Muscle of leg (tissue), 16 donors: ENCODE measurements at places on chromosomes 7 and 10. TPM values are rescaled to one million over a fixed set of nuclear protein-coding genes. Genes with fewer than 3 reads are reported as not detected.

- no peak for DNase-seq
Measured at GRCh38 chr7:98470485-98471240, 69.8 kb upstream of the BAIAP2L1 start.

GRCh38 chr10:34172936-34173533 is 642.1 kb downstream of the PARD3 start:
- DNase-seq, result no peak

GRCh38 chr7:27169658-27170425 is 4.3 kb downstream of the HOXA10 start:
- peak; percentile 71 for DNase-seq

- DNase-seq, result peak; percentile 72
Measured at GRCh38 chr10:97371696-97372095, 29.4 kb downstream of the RRP12 start.

- DNase-seq, result no peak
Measured at GRCh38 chr10:34722404-34722803, 92.7 kb downstream of the PARD3 start.

DNA sequence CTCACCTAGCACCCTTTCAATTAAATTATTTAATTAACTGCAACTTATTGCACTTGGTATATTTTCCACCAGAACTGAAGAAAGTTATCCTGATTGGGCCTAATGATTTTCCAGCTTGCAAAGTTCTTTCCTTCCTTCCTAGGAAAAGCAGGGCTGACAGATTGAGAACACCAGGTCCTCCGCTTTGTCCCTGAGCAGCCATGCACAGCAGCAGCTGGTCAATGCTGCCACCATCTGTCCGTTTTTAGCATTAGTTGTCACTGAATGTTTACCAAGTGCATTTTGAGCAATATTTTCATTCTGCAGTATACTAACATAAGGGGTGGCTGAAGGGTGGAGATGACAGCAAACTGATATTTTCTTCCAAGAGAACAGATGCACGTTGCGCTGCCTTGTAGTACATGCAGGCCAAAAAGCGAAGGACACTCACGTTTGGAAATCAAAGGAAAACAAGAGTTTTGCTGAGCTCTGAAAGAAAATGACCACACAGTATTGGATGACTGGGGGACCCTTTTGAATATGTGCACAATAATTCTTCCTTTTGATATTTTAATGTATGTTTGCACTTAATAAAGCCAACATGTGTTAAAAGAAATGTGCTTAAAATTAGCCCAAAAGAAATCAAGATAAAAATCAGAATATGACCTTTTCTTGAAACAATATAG is 248.8 kb upstream of the PTN start:
- peak; percentile 88 for DNase-seq

DNA sequence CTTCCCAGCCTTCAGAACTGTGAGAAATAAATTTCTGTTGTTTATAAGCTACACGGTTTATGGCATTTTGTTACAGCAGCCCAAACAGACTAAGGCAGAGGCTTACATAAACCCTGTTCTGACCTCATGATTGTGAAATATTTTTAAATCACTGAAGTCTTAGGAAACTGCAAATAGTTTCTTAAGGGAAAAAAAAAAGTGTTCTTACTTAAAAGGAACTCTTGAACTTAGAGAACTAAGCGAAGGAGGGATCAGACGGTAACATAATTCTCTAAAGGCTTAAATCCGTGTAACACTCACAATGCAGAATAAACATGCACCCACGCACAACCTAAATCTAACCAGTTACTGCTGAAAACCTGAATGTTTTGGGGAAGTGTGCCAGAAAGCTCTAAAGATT is 749.1 kb upstream of the LRRTM3 start:
- DNase-seq, result peak; percentile 73

DNA sequence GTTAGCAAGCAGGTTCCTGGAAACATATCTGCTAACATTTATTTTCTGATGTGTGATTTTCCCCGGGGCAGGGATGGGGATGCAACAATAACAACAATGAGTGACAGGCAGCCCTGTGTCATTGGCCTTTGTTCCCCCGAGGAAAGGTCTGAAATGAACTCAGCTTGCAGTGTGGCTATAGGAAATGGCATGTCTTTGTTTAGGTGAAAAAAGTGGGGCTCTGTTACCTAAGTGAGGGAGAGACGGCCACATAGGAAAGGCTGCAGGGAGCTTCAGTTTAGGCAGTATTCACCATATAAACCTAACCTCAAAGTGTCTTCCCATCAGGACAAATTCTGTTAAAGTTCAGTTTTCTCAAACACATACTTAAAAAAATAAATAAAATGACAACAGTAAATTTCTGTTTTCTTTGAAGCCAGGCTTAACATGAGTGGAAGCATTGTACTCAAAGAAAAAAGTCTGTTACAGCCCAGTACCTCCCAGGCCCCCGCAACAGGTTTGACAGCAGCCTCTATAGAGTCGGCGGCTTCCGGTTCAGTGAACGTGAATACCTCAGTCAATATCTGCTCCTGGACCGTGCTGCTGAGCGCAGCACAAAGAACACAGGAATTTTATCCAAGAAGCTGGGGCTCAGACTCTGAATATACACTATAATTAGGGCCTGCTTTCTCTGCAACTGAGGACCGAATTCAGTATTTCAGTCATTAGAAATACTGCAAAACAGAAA is 168.3 kb downstream of the GLI3 start:
- DNase-seq, result no peak

GRCh38 chr10:132737390-132738048 is 48.4 kb downstream of the NKX6-2 start:
- DNase-seq, result no peak

DNA sequence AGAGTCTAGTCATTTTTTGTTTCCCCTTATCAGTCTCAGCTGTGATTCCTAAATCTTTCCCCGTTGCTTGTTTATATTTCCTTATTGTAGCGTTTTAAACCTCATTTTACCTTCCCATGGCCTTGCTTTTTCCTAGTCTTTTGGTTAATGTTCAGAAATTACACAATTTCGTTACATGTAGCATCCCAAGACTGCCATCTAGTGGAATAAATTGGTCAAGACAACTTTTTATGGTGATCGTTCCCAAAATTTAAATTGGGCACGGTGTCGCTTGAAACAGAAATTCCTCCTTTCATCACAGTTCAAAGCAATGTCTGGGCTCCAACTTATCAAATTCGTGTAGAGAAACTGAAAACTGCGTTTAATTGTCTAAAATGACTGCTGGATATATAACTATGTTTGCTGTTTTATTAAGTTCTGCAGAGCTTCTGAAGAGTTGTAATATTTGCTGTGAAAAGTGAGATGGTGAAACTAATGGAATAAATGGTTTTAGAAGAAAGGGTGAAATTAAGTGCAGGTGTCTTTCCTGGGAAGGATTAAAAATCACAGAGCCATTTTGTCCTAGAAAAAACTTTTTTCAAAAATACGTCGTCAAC is 370.2 kb downstream of the PHF14 start:
- peak; percentile 63 for DNase-seq

- no peak for DNase-seq
Measured at GRCh38 chr7:44290252-44290620, 35.2 kb downstream of the CAMK2B start.

GRCh38 chr7:111232249-111233084 is 141.5 kb downstream of the LRRN3 start:
- DNase-seq, result no peak

DNA sequence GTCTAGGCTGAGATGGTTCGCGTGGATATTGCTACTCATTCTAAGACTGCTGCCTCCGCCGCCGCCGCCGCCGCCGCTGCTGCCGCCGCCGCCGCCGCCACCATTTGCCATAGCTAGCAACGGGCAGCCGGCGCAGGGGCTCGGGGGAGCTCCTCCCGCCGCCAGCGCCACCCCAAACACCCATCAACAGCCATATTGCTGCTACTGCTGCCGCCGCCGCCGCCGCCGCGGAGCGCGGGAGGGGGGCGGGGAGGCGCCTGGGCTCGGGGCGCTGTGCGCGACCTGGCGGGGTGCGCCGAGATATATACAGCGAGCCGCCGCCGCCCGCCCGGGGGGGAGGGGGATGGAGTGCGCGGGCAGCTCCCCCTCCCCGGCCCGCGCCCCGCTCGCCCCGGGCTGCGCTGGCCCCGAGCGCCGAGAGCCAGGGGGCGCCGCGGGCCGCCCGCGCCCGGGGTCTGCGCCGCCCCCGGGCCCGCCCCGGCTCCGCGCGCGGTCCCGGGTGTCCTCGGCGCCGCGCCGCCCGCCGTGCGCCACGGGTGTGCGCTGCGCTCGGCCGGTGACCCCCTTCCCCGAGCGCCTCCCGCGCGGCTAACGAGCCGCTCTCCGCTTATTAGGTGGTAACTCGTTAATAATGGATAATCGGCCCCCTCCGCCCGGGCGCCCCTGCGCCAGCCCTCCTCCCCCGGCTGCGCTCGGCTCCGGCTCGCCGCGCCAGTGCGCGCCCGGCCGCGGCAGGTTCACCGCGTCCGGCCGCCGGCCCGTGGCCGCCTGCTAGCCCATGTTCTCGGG is at the start of gene KCNMA1:
Gene KCNMA1 (minus strand): TSS at position 277 of the 789 bp plus-strand sequence.
- peak; percentile 72 for DNase-seq

DNA sequence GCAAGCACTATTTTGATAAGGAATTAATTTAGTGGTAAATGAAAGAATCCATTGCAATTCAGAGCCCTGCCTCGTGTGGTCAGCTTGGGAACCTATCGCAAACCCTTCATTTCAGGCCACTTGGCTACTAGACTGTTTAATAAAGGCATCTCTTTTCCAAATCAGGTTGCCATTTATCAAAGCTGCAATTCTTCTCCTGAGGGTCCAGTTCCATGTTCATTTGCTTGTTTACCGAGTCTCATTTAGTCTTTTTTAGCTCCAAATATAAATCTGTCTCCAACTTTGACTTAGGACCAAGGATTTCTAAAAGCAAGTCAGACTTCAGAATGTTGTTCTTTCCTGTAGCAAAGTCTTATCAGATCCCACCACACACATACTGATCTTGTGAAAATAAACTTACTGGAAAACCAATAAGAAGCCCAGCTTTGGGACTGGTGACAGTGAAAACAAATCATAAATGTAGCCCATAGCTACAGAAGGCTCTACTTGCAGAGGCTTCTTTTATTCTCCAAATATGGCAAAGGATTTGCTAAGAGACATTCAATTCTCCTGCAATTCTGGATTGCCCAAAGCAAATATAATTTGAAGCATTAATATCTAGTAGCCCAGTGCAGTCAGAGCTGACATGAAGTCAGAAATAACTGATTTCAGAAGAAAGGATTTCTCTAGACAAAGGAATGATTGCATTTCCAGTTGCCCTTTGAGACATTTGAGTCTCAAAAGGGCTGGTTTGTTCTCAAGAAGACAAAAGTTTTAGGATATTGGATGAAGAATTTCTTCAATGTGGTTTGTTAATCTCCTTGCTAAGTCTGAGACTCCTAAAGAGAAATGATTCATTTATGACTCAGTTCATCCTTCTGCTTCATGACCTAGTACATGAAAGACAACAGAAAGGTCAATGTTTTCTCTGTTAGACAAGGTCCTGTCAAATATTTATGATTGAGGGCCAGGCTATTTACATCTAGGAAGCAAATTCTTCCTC is 28.0 kb downstream of the PPP1R3C start:
- DNase-seq, result no peak

- DNase-seq, result no peak
Measured at GRCh38 chr7:38034062-38034908, 113.8 kb downstream of the EPDR1 start.

DNA sequence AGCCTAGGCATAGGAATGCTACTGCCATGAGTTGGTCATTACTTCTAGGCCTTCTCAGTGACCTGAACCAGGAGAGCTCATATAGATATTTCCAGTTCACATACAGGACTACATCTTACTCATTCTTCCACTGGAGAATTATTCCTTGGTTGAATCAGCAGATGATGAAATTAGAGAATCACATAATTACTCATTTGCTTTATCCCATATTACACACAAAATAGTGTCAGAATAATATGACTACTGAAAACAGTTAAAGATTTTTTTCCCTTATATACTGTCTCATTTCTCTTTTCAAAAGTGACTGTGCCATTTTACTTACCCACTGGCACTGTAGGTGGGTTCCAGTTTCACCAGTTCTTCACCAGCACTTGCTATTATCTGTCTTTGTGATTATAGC is 18.5 kb downstream of the BMS1 start:
- no peak for DNase-seq

DNA sequence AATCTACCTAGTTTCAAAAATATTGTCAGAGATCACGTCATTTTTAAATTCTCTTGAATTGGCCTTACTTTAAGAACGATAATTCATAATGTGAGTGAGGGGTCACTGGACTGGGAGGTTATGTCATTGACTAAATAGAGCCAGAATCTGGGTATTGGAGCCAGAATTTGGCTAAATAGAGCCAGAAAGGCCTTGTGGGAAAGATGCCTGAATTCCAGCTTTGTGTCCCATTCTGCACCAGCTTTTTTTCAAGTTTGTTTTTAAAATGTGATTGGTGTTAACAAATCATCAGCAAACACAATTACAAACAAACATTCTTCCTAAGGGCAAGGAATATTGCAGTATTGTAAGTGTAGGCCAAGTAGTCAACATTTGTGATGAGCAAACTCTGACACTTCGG is 233.2 kb upstream of the PRKCQ start:
- DNase-seq, result peak; percentile 33

DNA sequence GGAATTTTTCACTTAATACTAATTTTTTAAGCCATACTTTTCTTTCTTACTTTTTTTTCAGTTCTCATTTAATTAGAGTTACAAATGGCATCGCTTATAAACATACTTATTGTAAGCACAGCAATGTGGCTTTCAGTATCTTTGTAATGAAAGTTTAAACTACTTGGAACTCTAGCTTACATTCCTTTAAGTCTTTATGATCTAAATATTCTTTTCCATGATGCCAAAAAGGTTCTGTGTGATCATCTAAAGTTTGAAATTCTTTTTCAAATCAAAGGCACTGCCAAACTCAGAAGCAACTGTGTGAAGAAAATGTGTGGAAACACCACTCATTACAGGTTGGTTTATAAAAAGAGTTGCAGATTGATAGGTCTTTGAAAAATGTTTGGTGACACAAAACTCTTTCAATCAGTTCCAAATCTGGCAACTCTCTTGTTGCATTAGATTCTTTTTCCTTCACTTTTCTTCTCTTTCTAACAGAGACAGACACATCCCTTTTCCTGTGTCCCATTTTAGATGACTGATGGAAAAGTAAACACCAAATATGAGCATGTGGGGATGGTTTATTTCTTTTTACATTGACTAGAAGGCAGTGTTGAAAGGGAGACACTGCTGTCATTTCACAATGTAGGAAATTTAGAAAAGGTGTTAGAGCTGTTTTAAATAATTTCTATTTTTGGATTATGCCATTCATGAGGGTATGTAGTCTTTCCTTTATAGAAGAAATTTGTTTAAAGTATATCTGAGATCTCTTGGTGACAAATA is 392.3 kb downstream of the SUGCT start:
- peak; percentile 30 for DNase-seq

Gene NUDT13
- 3.7 TPM for polyA plus RNA-seq

Gene NUTM2B
- 1.7 TPM for polyA plus RNA-seq

Gene HMX2
- polyA plus RNA-seq, result not detected

Gene GJD4
- 9.2 TPM for polyA plus RNA-seq

Gene RINT1
- 16.7 TPM for polyA plus RNA-seq

Gene SPDYE16
- 1.6 TPM for polyA plus RNA-seq

Gene GOLGA7B
- polyA plus RNA-seq, result 0.03 TPM

Gene AGBL3
- 4.0 TPM for polyA plus RNA-seq

Gene PROSER2
- polyA plus RNA-seq, result 4.0 TPM

Gene TMEM178B
- 0.83 TPM for polyA plus RNA-seq
